DMS 273 treated with DMSO at 0.1 percent for 48 hours (cell line): ENCODE measurements at places on chromosomes 1 and 21.

DNA sequence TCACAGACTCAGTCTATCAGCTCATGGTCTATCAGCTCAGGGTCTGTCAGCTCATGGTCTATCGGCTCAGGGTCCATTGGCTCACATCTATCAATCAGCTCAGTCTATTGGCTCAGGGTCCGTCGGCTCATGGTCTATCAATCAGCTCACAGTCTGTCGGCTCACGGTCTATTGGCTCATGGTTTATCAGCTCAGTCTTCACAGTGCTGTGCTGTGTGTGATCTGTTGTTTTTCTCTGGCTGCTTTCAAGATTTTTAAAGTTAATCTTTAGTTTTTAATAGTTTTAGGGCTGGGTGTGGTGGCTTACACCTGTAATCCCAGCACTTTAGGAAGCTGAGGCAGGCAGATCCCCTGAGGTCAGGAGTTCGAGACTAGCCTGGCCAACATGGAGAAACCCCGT, 14.4 kb downstream of the C1orf159 start:
- DNase-seq = no peak

DNA sequence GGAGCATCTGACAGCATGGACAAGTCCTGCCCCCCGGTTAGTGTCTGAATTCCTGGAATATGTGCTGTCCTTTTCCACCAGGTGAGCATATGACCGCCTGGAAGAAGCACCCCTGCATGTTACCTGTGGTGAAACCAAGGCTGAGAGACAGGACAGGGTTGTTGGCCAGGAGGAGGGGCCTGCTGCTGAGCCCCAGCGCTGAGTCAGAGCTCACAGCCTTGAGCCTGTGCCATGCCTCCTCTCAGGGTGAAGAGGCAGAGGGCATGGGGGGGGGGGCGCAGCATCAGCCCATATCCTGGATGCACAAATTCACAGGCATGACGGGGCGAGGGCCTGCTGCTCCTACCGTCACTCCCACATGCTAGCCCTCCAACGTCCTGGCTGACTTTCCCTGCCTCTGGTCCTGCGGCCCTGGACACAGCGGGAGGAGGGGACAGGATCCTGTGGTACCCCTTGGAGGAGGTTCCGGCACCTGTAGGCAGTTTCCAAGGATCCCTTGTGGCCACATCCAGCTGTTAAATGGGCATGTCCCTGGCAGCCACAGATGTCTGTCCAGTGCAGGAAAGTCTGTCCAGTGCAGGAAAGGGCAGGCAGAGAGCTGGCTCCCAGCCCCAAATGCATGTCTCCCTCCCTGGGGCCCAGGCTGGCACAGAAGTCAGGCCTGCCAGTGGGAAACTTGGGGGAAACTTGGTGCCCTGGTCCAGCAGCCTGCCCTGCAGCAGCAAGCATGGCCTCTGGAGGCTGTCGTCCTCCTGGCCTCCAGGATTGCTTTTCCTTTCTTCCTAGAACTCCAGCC, 23.9 kb downstream of the TTC34 start:
- DNase-seq = no peak

DNA sequence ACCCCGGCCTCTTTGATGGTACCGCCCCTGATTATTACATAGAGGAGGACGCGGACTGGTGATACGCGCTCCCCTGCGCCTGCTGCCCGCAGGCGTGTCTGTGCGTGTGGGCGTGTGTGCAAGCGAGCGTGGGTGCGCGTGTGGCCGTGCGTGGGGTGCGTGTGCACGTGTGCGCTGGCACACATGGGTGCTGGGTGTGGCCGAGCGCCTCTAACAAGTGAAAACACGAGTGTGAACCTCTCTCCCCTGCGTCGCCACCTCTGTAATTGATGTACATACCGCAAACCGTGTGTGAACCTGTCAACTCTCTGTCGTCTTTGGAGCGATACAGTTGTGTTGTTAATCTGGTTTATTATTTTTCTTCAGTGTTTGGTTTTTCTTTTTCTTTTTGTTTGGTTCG, 87.8 kb upstream of the TMEM51 start:
- no peak for DNase-seq

- DNase-seq = peak; percentile 26
Measured at GRCh38 chr1:32881291-32881690, 5.0 kb upstream of the HPCA start.

- no peak for DNase-seq
Measured at GRCh38 chr1:17521946-17522612, 17.4 kb upstream of the ARHGEF10L start.

GRCh38 chr1:13725714-13726175, 25.8 kb downstream of the PRDM2 start:
- no peak for DNase-seq

GRCh38 chr21:31346256-31346821, 2.3 kb upstream of the TIAM1 start:
- no peak for DNase-seq
